CD4-positive, alpha-beta T cell treated with Interleukin-15 for 1 hour (primary cell): ENCODE measurements at places on chromosomes 3 and 15.

DNA sequence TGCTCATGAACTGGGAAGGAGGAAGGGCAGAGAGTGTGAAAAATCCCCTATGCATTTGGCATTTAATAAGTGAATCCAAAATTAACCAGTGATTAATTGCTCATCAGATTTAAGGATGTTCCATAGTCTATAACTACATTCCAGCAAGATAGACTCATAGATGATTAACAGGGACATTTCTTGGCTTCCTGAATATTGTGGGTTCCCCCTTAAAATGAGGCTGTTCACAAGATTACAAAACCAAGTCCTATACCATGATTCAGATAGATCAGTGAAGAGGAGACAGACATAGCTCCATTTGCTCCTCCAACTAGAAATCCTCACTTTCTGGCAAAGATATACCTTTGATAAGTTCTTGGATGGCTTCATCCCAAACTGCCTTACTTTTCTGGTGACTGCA, 15.4 kb downstream of the RASGRP1 start:
- DNase-seq: no peak

- no peak for DNase-seq
Observed at GRCh38 chr3:55166576-55167555, 239.0 kb upstream of the LRTM1 start.

GRCh38 chr15:39491886-39492490, 88.9 kb upstream of the THBS1 start:
- DNase-seq: no peak

GRCh38 chr3:17852217-17852616, 109.8 kb upstream of the TBC1D5 start:
- no peak for DNase-seq

DNA sequence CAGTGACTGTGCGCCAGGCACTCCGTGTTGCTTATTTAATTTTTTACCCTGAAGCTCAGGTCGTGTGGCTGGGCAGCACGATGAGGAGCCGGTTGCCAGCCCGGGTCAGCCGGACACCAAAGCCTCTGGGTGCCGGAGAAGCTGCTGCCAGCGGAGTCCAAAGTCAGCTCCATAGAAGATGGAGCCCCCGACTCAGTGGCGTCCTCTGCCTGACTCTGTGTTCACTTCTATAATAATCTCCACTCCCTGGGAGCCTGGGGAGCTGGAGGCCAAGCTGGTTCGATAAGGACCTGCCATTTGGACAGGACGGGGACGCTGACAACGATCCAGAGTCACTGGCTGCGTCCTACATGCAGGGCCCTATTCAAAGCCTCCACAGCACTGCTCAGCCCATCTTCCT, 78.6 kb downstream of the VGLL4 start:
- DNase-seq: no peak

DNA sequence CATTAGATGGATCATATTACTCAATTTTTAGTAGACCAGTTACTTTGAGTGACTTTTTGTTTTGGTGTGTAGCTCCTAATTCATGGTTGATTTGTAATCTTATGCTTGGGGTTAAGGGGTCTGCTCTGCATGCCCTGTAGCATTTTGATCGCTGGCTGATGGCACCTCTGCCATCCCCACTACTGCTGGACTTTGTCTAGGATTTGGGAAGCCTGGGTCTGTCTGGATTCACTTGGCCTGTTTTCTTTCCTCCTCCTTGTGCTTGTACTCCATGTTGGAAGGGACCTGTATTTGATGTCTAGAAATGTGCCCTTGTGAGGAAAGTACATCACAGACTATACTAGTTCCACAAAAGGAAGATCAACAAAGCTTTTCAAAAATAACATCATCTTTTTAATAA, 154.1 kb downstream of the FNDC3B start:
- no peak for DNase-seq

GRCh38 chr3:126731044-126731443, 27.0 kb downstream of the CHCHD6 start:
- no peak for DNase-seq

DNA sequence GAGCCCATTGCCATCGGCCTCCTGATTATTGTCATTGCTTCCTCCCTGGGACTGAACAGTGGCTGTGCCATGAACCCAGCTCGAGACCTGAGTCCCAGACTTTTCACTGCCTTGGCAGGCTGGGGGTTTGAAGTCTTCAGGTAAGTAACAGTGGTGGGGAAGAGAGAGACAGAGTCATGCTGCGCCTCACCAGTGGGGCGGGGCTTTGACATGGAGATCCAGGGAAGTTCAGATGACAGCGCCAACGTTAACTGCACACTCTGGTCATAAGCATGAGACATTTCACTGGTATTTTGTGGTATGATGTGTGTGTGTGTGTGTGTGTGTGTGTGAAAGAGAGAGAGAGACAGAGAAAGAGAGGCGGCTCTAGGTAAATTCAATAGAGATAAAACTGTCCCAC, 41.0 kb downstream of the AQP9 start:
- DNase-seq: no peak

DNA sequence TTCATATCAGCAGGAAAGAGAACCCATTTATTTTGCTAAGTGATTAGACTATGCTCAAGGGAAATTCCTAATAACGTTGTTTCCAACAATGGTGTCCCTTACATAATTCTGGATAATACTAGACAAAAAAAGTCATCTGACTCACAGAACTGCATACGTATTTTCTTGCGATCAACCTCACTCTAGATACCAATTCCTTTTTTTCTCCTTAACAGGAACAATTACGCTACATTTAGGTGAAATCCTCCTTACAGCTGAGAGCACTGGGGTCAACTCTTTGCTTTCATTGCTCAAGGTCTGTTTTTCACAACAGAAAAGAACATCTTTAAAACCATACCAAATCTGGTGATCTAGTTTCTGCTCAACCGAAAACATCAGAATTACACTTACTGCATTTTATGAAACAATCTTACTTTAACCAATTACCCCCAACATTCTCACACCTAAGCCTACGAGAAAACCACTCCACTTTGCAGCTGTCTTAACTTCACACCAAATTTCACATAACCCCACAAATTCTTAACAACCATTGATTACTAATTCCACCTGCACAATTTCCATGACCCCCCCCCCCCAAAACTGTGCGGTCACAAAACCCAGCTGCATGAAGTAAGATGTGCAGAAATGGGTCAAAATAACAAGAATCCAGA, 61.2 kb upstream of the ICE2 start:
- no peak for DNase-seq
